ENCODE measurements at places on chromosomes 3 and 15.

DNA sequence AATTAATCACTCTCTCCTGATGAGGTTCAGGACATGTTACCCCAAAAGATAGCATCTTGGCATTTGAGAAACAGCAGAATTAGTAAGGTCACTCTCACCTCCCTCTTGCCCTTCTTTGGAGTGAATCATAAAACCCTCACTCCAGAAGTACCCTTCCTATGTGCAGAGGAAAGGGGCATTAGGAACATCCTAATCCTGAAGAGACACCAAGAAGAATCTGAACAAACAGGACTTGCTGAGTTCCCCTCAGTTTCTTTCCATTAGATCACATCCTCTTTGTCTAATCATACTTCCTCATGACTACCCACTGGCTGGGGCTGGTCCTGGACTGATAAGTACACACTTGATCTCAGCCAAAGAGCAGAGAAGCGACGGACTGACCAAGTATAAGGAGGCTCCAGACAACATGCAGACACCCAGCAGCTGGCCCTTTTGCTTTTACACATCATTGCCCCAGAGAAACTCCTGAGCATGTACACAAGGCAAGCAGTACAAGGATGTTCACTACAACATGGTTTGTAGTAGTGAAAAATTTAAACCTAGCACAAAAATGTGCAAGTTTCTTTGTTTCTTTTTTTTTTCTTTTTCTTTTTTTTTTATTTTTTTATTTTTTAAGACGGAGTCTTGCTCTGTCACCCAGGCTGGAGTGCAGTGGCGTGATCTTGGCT, 15.0 kb upstream of the TM6SF1 start:
- DNase-seq: no peak

GRCh38 chr3:49910409-49911123, 6.9 kb upstream of the MST1R start:
- DNase-seq: no peak

DNA sequence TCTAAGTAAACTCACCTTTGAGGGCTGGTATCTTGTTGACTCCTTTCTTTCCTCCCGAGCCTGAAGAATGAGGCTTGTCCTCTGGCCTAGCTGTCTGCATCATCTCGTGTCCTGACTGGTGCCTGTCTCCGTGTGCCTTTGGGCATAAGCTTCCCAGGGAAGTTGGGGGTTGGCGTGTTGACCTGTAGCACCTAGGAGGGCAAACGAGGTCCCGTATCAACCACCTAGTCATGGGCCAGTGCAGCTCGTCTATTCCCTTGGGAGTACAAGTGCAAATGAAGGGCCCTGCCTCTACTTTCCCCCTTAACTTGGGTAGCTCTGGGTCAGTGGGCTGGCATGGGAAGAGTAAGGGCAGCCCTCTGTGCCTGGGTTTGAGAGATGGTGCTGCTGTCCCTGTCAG, 8.7 kb downstream of the TEX264 start:
- no peak for DNase-seq

GRCh38 chr15:72958634-72959033, 93.6 kb upstream of the NEO1 start:
- no peak for DNase-seq

GRCh38 chr3:188108703-188109412, 45.1 kb upstream of the LPP start:
- no peak for DNase-seq

DNA sequence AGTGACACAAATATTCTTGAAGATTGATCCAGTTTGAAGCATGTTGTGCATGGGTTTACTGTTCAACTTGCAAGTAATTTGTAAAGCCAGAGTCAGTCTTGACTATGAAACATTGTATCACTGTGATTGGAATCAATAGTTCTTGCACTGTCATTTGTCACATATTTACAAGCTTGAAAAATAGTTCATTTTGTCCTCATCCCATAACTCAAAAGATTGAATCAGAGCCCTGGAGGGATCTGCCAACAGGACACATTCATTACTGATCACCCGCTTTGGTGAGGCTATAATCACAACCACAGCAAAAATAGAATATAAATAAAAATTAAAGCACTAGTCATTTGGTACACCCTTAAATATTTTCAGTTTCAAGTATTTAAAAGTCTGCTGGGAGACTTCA, 368.9 kb downstream of the WDR72 start:
- no peak for DNase-seq

DNA sequence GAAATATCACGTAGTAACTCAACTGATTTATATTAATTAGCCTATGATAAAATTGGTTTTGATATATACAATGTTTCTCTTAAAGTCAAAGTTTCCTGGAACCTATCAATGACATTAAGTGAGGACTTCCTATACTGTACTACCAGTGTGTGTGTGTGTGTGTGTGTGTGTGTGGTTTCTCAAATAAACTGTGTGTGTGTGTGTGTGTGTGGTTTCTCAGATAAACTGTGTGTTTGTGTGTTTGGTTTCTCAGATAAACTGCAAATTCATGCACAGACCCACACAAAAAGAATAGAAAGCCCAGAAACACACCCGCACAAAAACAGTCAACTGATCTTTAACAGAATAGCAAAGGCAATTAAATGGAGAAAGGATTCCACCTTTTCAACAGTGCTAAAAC, 14.5 kb upstream of the WDR5B start:
- no peak for DNase-seq

DNA sequence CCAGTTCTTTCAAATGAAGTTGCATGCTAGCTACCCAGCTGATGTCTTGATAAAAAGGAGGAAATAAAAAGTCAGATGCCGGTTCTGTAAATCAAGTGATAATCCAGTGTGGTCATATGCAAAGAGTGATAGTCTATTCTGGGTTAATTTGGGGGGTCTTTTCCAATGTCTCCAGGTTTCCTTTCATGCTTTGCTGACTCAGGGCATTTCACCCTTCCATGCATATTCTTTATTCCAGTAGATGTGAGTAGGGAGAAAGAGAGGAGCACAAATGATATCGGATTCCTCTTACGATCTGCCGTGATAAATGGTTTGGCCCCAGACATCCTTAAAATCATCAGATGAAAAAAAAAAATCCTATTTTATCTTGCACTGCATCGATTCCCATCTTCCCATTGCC, 60.8 kb downstream of the ADAMTS9 start:
- DNase-seq: no peak

GRCh38 chr3:172029425-172030098, 9.8 kb upstream of the FNDC3B start:
- DNase-seq: no peak

- DNase-seq: no peak
These were observed 46.1 kb downstream of the NEK10 start for GRCh38 chr3:27323087-27323570.

GRCh38 chr15:74857082-74857655, 14.2 kb upstream of the ULK3 start:
- DNase-seq: no peak

GRCh38 chr3:159057621-159058020, 255.8 kb downstream of the MFSD1 start:
- DNase-seq: no peak

DNA sequence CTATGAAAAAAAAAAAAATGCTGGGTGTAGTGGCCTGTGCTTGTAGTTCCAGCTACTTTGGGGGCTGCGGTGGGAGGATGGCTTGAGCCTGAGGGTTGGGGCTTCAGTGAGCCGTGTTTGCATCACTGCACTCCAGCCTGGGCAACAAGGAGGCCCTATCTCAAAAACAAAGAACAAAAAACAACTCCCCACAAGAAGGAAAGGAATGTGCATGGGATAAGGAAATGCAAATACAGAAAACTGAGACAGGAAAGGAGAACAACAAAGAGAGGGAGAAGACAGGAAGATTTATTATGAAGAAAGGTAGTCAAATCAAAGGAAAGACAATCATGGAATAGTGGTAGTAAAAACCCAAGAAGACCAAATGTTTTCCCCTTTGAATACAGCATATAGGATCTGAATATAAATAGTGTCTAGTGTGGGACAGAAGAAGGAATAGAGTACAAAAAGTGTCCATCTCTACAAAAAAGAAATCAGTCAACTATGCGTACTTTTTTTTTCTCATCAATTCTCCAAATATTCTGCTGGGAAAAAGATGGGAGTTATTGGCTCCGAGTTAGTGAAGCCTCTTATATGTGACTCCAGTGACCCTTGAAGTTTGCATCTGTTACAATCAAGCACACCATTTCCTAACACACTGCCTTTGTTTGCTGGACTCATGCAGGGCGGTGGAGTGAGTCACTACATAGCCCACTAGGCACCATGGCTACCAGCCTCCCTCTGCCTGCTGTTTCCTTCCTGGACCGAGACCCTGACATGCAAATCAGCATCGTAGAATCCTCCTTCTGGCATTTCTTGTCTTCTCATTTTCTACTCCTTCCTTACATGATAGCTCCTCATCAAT, 101.2 kb upstream of the PTX3 start:
- DNase-seq: no peak

- no peak for DNase-seq
These were observed 134.2 kb upstream of the LIPC start for GRCh38 chr15:58297639-58298038.

DNA sequence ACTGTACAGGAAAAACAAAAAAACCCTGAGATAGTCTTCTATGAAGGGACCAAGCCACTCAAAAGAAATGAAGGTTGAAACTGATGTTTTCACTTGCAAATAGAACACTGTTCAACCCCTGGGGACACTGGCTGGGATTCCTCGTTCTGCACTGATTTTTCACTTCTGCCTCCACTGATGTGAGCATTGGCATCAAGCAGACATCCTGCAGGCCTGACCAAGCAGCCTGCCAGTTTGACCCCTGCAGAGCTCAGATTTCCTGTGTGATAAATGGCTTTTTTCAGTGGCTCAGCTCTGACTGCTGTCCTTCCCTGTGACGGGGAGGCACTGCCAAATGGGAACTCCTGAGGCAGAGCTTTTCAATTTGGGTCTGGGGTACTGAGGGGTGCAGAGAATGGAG, 50.0 kb downstream of the RASGRP1 start:
- DNase-seq: no peak

GRCh38 chr15:31964586-31965307, 65.6 kb upstream of the CHRNA7 start:
- DNase-seq: no peak

- DNase-seq: no peak
These were observed 76.7 kb downstream of the ARNT2 start for GRCh38 chr15:80480909-80481308.

- no peak for DNase-seq
These were observed 65.1 kb upstream of the LEKR1 start for GRCh38 chr3:156761007-156761406.
